ENCODE measurements at places on chromosomes 12 and 14.

DNA sequence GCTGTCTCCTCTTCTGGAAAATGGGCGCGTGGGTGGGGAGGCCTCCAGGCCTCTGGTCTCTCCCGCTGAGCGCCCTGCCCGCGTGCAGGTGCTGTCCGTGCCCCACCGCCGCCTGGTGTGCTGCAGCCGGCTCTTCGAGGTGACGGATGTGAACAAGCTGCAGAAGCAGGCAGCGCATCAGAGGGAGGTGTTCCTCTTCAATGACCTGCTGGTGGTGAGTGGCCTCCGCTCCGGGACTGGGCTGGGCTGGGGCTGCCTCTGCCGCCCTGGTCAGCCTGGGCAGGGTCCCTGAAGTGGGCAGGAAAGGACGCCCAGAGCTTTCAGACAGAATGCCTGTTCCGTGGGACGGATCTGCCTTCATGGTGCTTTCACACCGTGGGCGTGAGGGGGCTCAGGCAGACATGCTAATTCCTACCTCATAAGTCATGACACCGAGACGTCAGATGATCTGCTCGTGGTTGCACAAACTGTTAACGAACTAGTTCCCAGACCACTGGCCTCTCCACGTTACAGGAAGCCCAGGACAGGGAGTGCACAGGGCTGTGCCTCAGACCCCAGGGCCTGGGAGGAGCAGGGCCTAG lies 50.5 kb downstream of the SLC6A12 start:
- H3K4me3 ChIP-seq: no peak overlapping the region
- H3K4me1 ChIP-seq: peaks cover 4% of the 10 kb centered on the region
- no peak for DNase-seq
- no peaks in the 10 kb centered on the region for H3K27me3 ChIP-seq
- H3K27ac ChIP-seq: no peak overlapping the region
- H3K36me3 ChIP-seq: no peaks in the 10 kb centered on the region

GRCh38 chr12:3202734-3203446 lies 125.7 kb downstream of the TSPAN9 start:
- H3K27me3 ChIP-seq: peaks cover 10% of the 10 kb centered on the region
- H3K27ac ChIP-seq: no peak overlapping the region
- peaks cover 9% of the 10 kb centered on the region for H3K4me1 ChIP-seq

- H3K4me3 ChIP-seq: no peak overlapping the region
- peaks cover 2% of the 10 kb centered on the region for H3K4me1 ChIP-seq
- DNase-seq: no peak
These were observed 71.4 kb upstream of the SRSF5 start for GRCh38 chr14:69695322-69696203.

DNA sequence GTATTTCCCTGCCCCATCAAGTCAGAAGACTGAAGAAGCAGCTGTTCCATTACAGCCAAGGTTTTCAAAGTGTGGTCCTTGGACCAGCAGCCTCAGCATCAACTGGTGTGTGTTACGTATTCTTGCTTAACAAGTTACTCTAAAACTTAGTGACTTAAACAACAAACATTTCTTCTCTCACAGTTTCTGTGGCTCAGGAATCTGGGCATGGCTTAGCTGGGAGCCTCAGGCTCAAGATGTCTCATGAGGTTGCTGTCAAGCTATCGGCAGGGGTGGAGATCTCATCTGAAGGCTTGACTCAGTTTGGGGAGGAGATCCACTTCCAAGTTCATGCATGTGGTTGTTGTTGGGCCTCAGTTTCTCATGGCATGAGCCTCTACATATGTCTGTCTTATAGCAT lies 174.5 kb downstream of the KTN1 start:
- H3K4me3 ChIP-seq: no peak overlapping the region
- H3K27ac ChIP-seq: no peak overlapping the region
- DNase-seq: no peak
- H3K27me3 ChIP-seq: no peaks in the 10 kb centered on the region
- H3K4me1 ChIP-seq: peaks cover under 1% of the 10 kb centered on the region

DNA sequence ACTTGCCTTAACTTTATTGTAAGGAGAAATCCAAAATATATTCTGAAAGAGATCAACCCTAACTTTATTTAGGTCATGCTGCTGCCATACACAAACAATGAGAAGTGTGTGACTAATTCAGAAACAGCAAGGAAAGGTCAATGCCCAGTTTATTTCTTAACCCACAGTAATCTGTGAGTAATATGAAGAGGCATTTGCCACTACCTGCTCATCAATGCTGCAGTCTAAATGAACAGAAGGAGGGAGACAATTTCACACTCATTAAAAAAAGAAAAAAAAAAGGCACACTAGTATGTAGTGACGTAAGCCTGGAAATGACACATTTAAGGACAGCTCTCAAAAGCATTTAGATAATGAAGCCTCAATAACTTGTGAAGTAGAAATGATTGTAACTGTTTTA lies 90.5 kb upstream of the FOXN3 start:
- H3K4me3 ChIP-seq: no peak overlapping the region
- H3K27me3 ChIP-seq: no peaks in the 10 kb centered on the region
- peaks cover 3% of the 10 kb centered on the region for H3K4me1 ChIP-seq
- DNase-seq: no peak

DNA sequence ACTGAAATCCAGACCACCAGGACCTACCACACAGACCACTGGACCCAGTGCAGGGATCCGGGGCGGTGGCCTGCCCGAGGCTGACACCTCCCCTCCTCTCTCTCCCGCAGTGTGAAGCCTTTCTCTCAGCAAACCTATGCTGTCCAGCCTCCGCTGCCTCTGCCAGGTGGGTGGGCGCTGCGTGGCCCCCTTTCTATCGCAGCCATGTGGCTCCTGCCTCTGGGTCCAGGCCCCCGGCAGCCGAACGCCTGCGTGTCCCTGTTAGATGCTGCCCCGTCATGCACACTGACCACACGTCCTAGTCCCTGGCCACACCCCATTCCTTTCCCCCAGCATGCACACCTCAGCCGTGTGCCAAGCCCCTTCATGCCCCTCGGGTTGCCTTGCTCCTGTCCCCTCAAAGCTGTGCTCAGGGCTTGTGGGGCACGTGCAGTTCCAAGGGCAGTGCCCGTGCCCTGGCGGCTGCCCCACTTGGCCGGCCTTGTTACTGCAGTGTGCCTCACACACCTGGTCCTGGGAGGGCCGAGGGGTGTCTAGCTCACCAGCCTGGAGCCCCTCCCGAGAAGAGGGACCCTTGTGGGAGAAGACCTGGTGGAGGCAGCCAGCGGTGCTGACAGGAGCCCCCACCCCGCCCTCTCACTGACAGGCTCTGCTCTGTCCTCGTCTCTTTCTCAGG lies 58.0 kb upstream of the TSPAN9 start:
- no peaks in the 10 kb centered on the region for H3K27me3 ChIP-seq
- no peak for DNase-seq
- no peaks in the 10 kb centered on the region for H3K4me1 ChIP-seq
- H3K27ac ChIP-seq: no peak overlapping the region
- H3K36me3 ChIP-seq: peaks cover 14% of the 10 kb centered on the region
